ENCODE measurements at places on chromosomes 13 and 19. TPM values are rescaled to one million over a fixed set of nuclear protein-coding genes. Genes with fewer than 3 reads are reported as not detected.

DNA sequence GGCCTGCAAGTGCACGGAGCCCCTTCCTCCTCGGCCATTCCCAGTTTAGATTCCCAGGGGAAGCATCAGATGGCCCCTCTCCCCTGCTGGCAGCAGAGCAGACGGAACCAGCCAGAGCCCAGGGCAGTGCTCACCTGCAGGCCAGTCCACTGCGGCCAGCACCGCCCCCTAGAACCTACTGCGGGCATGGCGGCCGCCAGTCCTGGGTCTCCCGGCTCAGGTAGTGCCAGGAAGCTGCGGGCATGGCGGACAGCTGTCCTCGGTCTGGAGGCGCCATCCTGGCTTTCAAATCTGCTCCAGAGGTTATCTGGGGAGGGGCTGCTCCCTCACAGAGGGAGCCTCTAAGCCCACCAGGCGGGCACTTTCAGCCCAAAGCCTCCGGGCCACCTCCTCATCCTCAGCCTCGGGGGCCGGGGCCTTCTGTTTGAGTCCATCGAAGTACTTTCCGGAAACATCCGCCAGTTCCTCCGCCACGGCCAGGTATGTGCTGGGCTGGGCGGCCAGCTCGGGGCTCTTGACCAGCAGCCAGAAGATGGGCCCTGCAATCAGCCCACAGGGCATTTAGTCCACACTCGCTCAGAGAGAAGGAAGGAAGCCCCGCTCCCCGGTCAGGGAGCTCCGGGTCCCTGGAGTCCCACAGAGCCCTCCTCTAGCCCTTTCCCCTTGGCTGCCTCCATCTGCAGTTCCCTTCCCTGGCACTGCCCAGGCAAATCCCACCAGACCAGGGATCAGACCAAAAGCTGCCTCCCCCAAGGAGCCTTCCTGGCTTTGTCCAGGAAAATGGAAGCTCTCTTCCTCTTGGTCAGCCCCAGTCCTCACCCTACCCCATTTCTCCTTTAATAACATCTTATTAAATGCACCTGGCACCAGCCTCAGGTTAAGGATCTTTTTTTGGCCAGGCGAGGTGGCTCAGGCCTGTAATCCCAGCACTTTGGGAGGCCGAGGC is 7.0 kb upstream of the GP6 start:
- no peak for DNase-seq

DNA sequence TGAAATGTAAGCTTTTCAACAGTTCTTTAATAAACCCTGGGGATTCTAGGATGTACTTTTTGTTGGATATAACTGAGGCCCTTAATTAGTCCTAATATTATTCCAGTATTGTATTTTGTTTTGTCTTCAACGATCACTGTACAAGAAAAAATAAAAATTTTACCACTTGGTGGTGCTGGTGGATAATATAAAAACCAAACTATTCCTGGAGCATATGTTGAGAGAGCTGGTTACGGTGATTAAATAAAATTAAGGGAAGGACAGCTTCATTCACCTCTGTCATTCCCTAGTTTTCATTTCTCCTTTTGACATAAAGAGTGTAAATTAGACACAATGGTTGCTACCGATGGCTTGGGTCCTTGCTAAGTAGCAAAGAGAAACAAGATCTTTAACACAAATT is 598.6 kb upstream of the PCDH20 start:
- DNase-seq = no peak

DNA sequence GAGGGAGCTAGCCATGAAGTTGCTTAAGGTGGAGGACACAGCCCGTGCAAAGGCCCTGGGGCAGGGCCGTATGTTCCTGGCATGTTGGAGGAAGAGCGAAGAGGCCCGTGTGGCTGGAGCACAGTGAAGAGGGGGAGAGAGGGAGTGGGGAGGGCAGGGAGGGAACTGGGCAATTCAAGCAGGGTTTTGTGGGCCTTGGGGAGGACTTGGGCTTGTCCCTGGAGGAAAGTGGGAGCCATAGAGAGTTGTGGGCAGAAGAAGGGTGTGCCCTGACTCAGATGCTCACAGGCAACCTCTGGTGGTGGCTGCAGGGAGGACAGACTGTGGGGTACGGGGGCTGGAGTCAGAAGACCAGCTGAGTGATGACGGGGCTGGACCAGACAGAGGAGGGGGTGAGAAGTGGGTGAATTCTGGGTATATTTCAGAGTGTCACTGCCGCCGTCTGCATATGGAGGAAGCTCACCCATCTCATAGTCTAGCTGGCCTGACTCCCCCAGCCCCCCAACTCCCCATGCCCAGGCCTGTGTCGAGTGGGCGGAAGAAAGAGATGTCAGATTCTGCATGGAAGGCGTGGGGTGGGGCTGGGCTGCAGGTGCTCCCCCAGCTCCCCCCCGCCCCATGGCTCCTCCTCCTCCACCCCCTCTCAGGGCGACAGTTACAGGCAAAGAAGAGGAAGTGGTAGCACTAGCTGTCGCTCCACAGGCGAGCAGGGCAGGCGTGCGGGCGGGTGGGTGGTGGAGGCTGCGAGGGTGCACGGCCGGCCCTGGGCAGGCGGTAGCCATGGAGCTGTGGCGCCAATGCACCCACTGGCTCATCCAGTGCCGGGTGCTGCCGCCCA is at the start of gene VAV1:
TSS of gene VAV1 (plus strand) at position 681 of the 838 bp plus-strand sequence. CDS start at position 781, 100 bp downstream.
- no peak for DNase-seq

RAB20 gene
- total RNA-seq = 24.7 TPM

DNA sequence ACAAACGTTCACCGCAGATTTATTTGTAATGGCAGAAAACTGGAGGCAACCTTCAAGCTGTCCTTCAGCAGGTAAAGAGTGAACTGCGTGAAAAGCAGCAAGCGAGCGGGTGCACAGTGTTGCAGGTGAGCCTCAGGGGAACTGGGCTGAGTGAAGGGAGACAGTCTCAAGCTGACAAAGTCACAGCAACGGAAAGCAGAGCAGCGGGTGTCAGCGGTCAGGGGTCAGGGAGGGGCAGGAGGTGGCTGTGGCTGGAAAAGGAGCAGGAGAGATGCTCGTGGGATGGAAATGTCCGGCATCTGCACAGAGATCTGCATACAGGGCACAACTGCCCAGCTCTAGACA is 8.5 kb upstream of the RASA3 start:
- no peak for DNase-seq

DNA sequence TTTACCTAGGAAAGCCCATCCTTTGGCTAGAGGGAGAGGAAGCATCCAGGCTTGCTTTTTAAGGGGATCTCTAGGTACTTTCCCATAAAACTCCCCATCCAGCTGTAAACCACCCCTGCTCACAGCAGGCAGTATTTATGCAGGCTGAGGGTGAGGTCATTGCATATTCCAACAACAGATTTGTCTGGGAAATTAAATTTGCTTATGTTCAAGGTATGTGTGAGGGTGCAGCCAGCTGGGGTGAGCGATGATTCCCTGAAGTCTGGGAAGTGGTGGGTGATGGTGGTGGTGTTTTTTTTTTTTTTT is 96.3 kb upstream of the C1QTNF9B start:
- no peak for DNase-seq

DNA sequence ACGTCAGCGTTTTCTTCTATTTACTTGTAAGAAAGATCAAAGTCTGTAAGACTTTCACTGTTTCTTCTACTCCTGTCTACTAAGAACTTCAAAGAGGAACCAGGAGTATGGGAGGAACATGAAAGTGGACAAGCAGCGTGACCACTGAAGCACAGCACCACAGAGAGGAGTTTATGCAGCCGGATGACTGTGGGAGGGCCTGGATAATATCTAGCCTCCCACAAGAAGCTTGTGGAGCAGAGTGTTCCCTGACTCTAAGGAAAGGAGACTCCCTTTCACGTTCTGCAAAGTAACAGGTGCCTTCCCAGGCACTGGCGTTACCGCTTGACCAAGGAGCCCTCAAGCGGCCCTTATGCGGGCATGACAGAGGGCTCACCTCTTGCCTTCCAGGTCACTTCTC is 83.6 kb upstream of the PDCD5 start:
- no peak for DNase-seq

DNA sequence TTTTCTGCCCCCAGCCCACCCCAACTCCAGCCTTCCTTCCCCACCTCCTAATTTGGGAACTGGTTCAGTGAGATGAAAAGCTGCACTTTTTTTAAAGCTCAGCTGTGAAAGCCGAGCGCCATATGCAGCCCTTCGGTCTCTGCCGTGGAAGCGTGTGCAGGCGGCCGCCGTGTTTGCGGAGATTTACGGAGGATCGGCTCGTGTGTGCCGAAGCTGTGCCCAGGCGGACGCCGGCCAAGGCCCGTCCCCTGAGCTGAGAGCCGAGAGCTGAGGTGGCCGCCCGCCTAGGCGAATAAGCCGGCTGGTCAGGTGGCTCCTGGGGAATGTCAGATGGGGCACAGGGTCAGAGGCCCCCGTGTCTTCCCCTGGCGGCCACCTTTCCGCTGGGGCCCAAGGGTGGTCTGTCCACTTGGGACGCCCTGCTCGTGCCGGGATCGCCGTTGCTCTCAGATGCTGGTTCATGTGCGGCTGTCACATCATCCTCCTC is 78.7 kb downstream of the ZNF536 start:
- DNase-seq = no peak

DNA sequence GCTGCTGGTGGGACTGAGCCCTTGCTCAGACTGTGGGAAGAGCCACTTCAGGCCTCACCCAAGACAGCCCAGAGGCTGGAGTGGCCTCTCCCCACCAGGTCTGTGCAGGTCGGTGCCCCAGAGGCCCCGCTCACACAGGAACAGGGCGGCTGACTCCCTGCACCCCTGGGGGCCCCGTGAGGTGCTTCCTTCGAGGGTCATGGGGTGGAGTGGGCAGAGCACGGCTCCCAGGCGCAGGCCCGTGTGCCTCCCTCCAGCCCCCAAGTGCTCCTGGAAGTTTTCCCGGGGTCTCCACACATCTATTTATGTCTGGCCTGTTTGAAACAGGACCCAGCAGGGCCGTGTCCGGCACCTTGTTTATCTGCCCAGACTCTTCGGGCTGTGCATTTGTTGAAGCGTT is 9.5 kb upstream of the TMEM255B start:
- no peak for DNase-seq

DNA sequence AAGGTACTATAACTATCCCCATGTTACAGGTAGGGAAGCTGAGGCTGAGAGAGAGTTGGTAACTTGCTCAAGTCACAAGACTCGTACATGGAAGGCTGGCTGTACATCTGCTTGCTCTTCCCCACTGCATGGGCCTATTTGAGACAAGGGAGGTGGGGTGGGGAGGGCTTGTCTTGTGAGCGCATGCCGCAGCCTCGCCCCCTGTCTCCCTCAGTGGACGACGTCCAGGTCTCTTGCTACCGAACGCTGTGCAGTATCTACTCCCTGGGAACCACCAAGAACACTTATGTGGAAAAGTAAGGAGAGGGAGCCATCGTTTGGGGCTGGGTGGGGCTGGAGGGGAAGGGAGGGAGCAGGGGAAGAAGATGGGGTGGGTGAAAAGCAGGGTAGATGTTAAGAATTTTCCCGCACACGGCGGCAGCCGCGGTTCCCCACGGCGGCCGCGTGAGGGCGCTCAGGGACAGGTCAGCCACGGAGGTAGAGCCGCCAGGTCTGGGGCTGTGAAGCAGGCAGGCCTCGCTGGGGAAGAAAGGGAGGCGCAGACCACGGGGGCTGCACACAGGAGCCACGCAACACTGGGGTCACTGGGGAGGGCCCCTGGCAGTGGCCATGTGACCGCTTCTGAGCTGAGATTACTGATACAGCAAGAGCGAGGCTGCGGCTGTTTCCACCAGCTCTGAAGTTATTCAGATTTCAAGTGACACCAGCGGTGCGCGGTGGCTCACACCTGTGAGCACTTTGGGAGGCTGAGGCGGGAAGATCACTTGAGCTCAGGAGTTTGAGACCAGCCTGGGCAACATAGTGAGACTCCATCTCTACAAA is 81.5 kb downstream of the RYR1 start:
- peak; percentile 95 for DNase-seq

LIG4 gene
- 4.6 TPM for total RNA-seq

PCP2 gene
- total RNA-seq = not detected

PSG6 gene
- total RNA-seq = not detected

MEDAG gene
- 2.1 TPM for total RNA-seq

- DNase-seq = no peak
These were observed 85.3 kb upstream of the FNDC3A start for GRCh38 chr13:48890391-48890790.

ARRDC5 gene
- total RNA-seq = not detected

All from H1 (cell line).